Esophagus squamous epithelium (tissue), 5 donors: ENCODE measurements at places on chromosomes 4 and X. TPM values are rescaled to one million over a fixed set of nuclear protein-coding genes. Genes with fewer than 3 reads are reported as not detected.

The PUDP gene
- 16.6 TPM for total RNA-seq

The APLN gene
- 0.38 TPM for total RNA-seq

The GATA1 gene
- not detected for total RNA-seq

The ZFYVE28 gene
- total RNA-seq: 5.1 TPM

- no peak for DNase-seq
- H3K4me1 ChIP-seq: no peaks in the 10 kb centered on the region
- no peak overlapping the region for H3K27ac ChIP-seq
- H3K4me3 ChIP-seq: no peak overlapping the region
- H3K36me3 ChIP-seq: no peaks in the 10 kb centered on the region
These were observed 181.8 kb upstream of the GPRIN3 start for GRCh38 chr4:89489338-89489771.

DNA sequence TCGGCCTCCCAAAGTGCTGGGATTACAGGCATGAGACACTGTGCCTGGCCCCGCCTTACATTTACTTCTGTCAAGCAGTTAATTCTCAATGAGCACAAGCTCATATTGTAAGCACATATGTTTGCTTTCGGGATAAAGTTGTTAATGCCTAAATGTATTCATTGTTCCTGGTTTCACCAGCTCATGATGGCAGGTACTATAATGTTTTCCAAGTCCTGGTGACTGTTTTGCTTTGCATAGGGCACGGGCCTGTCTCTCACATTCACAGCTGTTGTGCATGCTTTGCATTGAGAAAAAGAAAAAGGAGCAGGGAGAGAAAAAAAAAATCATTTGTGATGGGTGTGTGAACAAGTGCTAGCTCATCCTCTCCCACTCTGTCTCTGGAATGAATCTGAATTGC is 661.2 kb upstream of the TENM3 start:
- no peak overlapping the region for H3K4me3 ChIP-seq
- no peak overlapping the region for H3K27ac ChIP-seq
- no peaks in the 10 kb centered on the region for H3K27me3 ChIP-seq
- no peak for DNase-seq
- H3K36me3 ChIP-seq: no peaks in the 10 kb centered on the region

GRCh38 chr4:2822461-2823300 is 21.0 kb upstream of the ADD1 start:
- DNase-seq: no peak
- peaks cover 70% of the 10 kb centered on the region for H3K36me3 ChIP-seq
- H3K4me3 ChIP-seq: no peak overlapping the region
- no peaks in the 10 kb centered on the region for H3K27me3 ChIP-seq

DNA sequence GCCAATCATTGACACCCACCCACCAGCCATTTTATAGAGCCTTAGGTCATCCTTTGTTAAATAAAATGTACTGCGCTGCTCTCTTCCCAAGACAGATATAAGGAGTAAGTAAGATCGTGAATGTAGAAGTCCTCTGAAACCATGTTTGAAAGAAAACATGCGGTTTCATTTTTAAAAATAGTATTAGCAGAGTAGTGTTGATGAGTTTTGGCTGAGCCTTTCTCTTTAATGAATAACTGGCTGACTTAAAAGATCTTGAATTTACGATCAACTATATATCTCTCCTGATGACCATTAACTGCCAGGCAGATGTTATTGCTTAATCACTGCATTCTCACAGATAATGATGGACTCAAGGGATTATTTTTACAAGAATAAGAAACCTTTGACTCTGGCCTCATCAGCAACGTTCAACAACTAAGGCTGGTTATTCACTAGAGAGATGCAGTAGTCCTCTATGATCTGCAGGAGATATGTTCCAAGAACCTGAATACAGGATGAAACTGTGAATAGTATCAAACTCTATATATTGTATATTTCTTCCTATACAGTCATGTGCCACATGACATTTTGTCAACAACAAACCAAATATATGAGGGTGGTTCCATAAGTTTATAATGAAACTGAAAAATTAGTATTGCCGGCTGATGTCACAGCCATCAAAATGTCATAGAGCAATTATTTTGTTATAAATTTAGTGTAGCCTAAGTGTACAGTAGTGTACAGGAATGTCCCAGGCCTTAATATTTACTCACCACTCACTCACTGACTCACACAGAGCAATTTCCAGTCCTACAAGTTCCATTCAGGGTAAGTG is 80.8 kb downstream of the FAM13A start:
- H3K27ac ChIP-seq: no peak overlapping the region
- H3K27me3 ChIP-seq: no peaks in the 10 kb centered on the region
- no peaks in the 10 kb centered on the region for H3K36me3 ChIP-seq
- H3K4me1 ChIP-seq: no peaks in the 10 kb centered on the region

DNA sequence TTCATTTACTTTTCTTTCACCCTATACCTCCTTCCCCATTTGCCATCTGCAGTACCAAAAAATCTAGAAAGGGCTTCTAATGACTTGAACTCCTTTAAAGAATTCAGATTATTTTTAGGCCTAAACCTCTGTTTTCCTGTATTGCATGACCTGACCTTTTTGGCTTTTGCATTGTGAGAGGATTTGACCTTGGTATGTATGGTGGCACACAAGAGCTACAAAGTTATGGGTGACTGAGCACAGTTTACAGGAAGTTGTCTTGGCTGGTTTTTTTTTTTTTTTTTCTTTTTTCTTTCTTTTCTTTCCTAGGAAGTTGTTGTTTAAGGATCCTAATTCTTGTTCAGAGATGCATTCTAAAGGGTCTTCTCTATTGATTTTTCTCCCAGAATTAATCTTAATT is 32.0 kb upstream of the MTMR8 start:
- no peak for DNase-seq
- no peak overlapping the region for H3K4me3 ChIP-seq
- no peaks in the 10 kb centered on the region for H3K4me1 ChIP-seq
- H3K36me3 ChIP-seq: no peaks in the 10 kb centered on the region
- no peaks in the 10 kb centered on the region for H3K27me3 ChIP-seq
- H3K27ac ChIP-seq: no peak overlapping the region

- no peak overlapping the region for H3K4me3 ChIP-seq
- no peak for DNase-seq
- no peaks in the 10 kb centered on the region for H3K27me3 ChIP-seq
These were observed 19.9 kb downstream of the GPKOW start for GRCh38 chrX:49103637-49104036.
